HS-27A (cell line): ENCODE measurements at places on chromosomes 5 and 9.

DNA sequence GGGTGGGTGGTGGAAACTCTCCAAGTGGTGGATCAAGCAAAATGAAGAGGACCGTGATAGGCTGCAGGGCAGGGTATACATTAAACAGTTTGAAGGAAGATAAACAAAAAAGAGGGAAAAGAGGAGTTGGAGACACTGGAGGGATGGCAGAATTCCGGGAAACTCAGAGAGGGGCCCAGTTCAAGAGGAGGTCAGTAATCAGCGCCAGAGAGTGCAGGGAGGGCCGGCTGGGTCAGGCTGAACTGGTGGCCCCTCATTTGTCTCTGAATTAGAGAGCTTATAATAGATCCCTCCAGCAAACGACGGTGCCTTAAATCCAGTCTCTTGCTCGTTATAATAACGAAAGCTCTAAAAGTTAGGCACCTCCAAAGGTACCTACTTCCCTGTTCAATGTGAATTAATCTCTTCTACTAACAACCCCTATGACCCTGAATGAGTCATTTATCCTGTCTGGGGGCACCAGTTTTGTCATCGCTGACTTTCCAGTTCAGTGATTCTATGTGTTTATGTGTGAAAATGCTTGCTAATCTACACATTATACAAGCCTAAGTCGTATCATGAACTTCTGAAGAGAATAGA, 2.4 kb upstream of the ZSWIM6 start:
- no peak for DNase-seq

GRCh38 chr5:10536511-10536910, 27.4 kb upstream of the ANKRD33B start:
- no peak for DNase-seq

DNA sequence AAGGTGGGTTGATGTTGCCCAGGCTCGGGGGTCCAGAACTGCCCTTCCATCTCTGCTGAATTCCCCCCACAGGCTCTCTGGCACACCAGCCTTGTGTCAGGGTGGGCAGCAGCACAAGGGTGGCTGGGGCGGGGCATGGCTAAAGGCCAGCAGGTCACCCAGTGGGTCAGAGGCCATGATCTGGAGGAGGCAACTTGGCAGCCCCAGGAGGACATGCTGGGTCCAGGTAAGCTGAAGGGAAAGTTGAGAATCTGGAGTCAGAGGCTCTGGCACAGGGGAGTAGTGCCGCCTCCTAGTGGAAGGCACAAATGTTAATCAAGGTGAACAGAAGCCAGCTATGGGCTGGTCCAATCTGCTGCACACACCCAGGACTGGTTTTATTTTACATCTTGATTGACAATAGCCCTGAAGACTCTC, 6.2 kb downstream of the TMEM8B start:
- no peak for DNase-seq

DNA sequence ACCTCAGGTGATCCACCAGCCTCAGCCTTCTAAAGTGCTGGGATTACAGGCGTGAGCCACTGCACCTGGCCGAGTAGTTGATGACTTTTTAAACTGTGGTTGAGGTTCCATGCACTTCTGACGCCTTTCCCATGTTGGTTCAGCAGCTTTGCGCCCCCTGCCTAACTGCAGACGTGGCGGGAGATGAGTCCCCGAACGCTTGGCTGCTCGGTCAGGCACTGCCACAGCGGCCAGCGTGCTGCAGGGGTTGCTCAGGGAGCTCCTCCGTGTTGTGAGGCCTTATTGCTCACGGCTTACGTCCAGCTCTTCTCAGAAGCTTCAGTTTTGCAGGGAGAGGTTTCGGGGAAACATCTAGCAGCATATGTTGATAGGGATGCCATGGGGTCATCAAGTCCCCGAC, 35.3 kb downstream of the HABP4 start:
- DNase-seq: no peak

DNA sequence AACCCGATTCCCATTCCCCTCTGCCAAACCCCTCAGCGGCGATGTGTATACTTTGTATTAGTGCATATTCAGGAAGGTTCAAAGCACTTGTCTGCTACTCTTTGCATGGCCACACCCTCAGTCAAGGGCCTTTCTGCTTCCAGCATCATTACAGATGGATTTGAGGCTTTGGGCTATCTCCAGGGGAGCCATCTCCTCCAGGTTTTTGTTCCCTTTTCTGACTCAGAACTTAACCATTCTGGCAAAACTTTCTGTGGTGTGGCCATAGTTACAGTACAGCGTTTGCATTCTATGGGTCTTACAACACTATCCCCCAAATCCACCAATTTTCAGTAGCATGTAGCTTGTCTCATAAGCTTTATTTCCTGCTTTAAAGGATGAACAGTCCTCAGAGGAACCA, 36.0 kb upstream of the SVEP1 start:
- no peak for DNase-seq

DNA sequence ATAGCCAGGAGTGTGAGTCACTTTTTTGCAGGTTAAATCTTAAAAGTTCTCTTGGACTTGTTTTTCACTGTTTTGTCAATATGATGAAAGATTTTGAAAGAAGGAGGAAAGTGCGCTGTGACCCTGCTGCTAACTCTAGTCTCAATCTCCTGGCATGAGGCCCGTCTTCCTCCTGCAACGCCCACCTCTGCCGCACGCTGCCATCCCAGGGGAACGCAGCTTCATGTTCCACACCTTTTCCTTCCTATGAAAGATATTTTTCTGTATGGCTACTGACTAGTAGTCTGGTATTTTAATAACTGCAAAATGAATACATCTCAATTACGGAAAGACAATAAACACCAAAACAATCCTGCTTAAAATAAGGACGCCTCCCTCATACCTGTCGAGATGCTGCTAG, 8.3 kb downstream of the PPIC start:
- no peak for DNase-seq

GRCh38 chr5:75089137-75089536, 36.8 kb upstream of the GCNT4 start:
- DNase-seq: no peak

DNA sequence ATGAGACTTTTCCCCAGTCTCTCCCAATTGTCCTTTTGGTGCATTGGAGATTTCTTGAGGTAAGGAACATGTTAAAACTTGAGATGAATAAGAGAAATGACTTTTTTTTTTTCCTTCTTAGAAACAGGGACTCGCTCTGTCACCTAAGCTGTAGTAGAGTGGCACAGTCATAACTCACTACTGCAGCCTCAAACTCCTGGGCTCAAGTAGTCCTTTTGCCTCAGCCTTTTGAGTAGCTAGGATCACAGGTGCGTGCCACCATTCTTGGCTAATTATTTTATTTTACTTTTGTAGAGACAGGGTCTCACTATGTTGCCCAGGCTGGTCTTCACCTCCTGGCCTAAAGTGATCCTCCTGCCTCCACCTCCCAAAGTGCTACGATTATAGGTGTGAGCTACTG, 25.9 kb downstream of the CDC42SE2 start:
- no peak for DNase-seq

DNA sequence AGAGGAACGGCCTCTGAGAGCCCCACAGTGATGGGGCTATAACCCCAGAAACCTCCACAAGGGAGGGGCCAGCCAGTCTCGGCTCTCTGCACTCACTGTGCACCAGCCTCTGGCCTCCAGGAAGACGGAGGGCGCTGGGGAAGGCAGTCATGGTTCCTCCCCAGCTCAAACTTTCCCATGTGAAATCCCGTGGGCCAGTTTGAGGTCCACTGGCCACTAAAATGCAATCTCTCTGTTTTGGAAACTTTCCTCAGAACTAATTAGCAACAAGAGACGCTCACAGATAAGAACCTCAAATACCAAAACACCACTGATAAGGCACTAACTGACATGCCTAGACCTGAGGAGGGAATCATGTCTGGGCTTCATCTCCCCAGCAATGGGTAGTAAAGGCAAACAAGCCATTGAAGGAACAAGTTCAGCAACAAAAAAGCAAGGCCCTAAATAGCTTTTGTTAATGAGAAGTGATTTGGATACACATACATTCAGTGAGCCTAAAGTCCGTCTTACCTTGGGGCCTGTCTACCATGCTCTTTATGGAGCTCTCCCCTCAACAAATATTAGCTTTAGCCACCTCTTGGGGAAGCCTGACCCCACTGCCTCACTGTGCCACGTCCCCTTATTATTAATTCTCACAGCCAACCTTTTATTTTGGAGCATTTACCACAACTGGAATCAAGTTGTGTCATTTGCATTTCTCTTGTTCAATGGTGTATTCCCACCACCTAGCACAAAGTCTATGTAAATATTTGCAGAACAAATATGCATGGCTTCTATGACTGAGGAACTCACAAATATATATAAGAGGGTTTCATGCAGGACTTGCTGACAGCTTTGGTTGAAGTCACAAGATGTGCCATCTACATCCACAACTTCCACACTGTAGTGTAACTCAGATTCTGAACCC, 56.1 kb upstream of the GLRX start:
- DNase-seq: no peak

- no peak for DNase-seq
These were observed 456.4 kb downstream of the NFIB start for GRCh38 chr9:13857521-13857920.

- no peak for DNase-seq
These were observed 40.0 kb upstream of the CDH6 start for GRCh38 chr5:31153521-31153920.

DNA sequence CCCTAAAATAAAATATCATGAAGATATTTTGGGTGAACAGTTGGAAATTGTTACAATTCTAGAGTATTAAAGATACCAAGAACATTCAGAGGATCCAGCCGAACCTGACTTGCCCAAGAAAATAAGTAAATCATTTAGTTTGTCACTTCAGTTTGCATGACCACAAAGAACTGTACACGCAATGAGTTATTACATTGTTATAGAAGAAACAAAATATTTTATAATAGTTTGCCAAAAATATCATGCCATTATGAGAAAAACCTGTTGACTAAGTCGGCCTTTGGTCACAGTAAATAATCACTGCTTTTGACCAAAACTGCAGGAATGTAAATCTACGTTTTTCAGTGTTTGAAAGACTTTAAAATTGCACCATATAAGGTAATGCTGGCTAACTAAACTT, 27.9 kb downstream of the TRIO start:
- no peak for DNase-seq

DNA sequence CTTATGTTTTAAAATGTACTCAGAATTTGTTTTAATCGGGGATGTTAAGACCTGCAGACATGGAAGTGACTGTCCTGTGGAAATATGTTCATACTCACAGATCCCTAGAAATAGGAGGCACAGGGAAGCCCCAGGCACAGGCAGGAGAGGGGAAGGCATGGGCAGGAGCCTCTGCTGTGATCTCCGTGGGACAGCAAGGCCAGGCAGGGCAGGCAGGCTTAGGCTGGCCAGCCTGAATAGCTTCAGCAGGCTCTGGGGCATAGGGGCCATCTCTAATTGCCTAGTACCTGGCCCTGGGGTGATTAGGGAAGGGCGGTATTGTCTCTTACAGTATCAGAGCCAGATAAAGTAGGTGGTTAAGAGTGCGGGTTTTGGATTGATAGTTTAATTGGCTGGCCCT, 59.8 kb upstream of the PLEKHG4B start:
- DNase-seq: no peak

GRCh38 chr5:41787265-41787664, 83.0 kb downstream of the OXCT1 start:
- DNase-seq: no peak

DNA sequence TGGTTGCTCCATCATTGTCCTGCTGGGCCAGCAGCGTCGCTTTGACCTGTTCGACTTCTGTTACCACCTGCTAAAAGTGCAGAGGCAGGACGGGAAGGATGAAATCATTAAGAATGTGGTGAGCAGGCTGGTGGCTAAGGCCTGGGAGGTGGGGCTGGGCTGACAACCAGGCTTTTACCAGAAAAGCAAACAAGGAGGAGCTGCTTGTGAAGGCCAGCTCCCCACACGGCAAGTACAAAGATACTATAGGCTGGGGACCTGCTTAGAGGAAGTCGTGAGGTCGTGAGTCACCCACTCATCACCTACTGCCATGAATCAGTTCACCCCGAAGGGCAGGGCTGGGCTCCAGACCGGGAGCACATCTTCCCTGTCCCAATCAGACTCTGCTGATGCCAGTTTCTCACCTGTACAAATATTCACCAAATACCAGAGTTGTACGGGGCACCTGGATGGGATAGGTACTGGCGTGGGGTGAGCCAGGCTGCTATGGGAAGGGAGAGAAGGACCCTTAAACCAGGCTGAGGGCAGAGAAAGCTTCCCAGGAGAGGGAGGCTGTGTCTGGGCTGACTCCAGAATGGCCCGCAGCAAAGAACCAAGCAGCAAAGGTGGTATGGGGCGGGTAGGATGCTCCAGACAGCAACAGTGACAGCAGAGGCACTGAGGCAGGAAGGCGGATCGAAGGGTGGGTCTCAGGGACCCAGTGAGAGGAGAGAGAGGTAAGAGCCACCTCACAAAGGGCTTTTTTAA, 69.3 kb upstream of the NIPAL4 start:
- peak; percentile 62 for DNase-seq

DNA sequence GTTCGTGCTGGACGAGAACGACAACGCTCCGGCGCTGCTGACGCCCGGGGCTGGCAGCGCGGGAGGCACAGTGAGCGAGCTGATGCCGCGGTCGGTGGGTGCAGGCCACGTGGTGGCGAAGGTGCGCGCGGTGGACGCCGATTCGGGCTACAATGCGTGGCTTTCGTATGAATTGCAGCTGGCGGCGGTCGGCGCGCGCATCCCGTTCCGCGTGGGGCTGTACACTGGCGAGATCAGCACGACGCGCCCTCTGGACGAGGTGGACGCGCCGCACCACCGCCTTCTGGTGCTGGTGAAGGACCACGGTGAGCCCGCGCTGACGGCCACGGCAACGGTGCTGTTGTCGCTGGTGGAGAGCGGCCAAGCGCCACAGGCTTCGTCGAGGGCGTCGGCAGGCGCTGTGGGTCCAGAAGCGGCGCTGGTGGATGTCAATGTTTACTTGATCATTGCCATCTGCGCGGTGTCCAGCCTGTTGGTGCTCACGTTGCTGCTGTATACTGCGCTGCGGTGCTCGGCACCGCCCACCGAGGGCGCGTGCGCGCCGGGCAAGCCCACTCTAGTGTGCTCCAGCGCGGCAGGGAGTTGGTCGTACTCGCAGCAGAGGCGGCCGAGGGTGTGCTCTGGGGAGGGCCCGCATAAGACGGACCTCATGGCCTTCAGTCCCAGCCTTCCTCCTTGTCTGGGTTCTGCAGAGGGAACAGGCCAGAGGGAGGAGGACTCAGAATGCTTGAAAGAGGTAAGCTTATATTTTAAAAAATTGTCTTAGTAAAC, 2.2 kb downstream of the PCDHA13 start:
- DNase-seq: no peak

DNA sequence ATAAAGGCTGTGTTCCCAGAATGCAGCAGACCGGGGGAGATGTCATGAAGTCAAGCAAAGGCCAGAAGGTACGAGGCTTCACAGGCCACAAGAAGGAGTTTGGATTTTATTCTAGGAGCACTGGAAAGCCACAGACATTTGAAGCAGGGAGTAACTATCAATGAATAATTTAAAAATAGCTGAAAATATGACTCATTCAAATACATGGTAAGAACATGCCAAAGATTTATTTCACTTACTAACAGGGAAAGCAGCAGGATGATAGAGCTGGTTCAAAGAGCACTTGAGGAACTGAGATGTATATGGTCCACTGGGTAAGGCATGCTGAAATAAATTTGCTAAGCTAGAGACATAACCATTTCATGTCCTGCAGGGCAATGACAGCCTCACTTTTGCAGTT, 53.2 kb downstream of the MSX2 start:
- DNase-seq: no peak

GRCh38 chr5:141095263-141095641, 837 bp downstream of the PCDHB2 start:
- DNase-seq: no peak
